ENCODE measurements at places on chromosomes 6 and 20.

DNA sequence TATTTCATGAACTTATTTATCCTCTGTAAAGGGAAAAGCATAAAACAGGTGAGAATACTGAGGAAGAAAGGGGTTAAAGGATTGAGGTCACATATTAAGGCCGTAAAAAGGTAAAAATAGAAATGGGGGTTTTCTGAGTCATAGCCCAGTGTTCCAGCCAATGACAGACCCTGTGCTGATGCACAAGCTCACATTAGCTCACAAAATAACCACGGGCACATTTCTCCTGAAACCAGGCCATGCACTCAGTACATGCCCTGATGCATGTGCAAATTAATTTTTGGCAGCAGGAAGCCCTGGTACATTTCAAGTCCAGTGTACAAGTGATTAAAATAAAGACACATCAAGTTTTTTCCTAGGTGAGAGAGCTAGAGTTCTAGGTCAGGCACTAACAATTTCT is 194.4 kb downstream of the TMEM200A start:
- DNase-seq: no peak

DNA sequence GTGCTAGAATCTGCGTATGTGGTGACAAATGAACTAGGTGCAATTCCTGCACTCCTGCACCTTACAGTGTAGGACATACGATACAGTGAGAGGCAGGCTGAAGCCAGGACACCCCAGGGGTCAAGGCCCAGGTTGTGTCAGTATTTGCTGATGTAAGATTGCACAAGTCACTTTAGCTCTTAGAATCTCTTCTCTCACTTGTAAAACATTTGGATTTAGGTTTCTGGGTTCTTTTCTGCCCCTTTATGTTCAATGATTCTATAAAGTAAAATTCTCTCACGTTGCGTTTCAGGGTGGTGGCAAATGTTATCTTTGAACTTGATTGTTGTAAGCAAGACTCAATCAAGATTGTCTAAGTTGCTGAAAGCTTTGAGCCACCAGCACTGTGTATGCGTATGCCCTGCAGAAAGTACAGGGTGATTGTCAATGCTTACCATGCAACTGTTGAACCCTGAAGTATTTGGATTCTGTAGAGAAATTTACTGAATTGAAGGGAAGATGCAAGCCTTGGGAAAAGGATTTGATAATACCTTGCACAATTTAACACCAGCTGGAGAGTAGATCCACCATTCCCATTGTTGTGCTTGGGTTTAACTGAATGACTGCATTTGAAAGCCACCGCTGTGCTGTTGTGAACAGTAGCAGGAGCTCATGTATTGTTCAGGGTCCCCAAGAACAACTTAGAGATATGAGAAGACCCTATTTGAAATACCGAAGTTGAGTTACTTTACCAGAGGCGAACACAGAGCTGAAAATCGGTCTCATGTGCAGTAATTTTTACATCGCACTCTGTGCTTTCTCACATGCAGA is 106.1 kb upstream of the CITED2 start:
- DNase-seq: no peak

GRCh38 chr6:41200901-41201763 is at the start of gene TREML2:
TREML2 (minus strand) TSS chr6:41201149; CDS start chr6:41201008, 141 bp downstream.
- DNase-seq: peak; percentile 82

GRCh38 chr20:36830791-36831691 is 44.9 kb upstream of the TLDC2 start:
- no peak for DNase-seq

- DNase-seq: peak; percentile 3
Observed at GRCh38 chr6:149164199-149164750, 153.2 kb upstream of the TAB2 start.

DNA sequence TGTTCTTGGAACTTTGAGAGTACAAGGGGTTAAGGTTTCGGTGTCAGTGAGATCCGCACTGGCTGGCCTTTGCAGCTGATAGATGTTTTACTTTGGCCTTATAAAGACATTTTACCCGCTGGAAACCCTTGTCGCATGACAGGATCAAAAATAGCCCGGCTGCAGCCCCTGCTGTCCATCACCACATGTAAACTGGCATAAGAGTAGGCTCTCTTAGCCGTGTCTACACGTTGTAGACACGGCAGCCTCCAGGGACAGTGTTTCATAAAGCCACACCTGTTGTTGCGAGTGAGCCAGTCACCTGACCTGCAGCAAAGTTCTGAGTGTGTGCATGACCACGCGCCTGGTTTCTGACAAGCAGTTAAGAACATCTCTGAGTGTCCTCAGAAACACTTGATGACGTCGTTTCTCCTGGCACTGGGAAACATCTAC is 8.5 kb downstream of the RBM24 start:
- no peak for DNase-seq

DNA sequence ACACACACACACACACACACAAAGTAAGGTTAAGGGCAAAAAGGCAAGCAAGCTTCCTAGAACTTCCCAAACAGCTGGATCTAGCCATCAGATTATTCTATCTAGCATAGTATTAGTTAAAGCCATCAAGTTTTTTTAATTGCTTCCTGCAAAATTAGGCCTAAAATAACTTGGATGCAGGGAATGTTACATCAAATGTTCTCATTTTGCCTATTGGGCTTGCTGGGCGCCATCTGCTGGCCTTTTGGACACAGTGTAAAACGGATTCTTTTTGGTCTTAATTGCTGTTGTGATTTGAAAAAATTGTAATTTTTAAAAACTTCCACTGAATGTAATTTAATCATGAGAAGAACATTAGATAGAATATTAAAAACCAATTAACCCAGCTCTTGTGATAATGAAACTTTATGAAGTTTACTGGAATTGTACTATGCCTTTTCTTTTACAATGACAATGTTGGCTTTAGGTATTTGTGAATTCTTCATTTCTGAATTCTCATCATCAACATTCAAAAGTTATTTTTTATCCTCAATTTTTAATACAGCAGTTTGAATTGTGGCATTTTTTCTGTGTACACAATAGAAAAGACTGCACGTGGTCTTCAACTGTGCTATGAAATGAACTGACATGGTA is 6.8 kb downstream of the MKKS start:
- peak; percentile 4 for DNase-seq

GRCh38 chr6:122214605-122215318 is 184.7 kb upstream of the HSF2 start:
- DNase-seq: no peak

DNA sequence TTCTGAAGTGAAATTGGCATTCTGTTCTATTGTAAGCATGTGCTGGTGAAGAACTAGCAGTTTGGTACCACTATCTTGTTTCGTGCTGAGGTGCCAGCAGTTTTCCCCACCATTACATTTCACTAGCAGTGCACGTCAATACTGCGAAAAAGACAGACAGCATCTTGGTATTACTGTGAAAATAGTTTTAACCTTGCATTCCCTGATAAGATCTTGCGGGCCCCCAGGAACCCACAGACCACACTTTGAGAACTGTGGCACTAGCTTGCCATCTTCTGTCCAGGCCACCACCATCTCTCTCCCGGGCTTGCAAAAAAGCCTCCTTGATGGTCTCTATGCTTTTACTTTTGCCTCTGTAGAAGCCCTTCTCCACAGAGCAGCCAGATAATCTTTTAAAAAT is 185.7 kb downstream of the BACH2 start:
- DNase-seq: no peak

DNA sequence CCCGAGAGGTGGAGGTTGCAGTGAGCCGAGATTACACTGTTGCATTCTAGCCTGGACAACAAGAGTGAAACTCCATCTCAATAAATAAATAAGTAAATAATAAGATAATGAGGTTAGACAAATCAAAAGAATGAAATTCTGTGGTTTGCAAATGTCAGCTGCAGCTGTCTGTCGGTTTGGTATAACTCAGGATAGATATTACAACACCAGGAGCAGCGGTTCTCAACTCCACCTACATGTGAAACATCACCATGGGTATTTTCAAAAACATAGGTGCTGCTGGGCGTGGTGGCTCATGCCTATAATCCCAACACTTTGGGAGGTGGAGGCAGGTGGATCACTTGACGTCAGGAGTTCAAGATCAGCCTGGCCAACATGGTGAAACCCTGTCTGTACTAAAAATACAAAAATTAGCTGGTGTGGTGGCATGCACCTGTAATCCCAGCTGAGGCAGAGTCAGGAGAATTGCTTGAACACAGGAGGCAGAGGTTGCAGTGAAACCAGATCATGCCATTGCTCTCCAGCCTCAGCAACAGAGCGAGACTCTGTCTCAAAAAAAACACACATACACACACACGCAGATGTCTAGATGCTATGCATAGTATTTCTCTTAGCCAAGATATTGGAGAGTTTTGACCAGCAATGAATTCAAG is 126.1 kb upstream of the LAMP5 start:
- DNase-seq: no peak

DNA sequence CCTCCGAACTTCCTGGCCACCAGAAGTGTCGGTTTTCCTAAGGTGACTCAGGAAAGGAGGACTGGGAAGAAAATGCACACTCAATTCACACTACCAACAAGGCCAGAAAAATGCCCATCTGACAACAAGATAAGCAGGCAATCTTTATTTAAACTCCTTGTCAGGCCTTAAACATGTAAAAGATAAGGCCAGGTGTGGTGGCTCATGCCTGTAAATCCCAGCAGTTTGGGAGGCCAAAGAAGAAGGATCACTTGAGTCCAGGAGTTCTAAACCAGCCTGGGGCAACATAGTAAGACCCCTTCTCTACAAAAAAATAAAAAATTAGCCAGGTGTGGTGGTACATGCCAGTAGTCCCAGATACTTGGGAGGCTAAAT is 7.6 kb upstream of the ID1 start:
- no peak for DNase-seq

DNA sequence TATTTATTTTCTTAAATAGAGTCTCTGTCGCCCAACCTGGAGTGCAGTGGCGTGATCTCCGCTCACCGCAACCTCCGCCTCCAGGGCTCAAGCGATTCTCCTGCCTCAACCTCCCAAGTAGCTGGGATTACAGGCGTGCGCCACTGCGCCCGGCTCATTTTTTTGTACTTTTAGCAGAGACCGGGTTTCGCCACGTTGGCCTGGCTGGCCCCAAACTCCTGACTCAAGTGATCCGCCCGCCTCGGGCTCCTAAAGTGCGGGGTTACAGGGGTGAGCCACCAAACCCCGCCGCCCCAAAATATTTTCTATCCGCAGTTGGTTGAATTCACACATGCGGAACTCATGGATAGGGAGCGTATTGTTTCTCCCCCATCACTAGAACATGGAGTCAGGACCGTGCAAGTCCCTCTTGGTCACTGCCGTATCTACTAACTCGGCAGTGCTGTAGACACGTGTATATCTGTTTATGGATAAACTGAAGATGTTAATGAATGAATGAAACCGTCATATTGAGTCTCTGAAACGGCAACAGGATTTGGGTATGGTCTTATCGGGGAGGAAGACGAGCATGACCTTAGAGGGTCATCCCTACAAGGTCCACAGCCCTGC is 904 bp downstream of the MKKS start:
- no peak for DNase-seq

- no peak for DNase-seq
Observed at GRCh38 chr6:2558098-2558680, 192.5 kb downstream of the MYLK4 start.

DNA sequence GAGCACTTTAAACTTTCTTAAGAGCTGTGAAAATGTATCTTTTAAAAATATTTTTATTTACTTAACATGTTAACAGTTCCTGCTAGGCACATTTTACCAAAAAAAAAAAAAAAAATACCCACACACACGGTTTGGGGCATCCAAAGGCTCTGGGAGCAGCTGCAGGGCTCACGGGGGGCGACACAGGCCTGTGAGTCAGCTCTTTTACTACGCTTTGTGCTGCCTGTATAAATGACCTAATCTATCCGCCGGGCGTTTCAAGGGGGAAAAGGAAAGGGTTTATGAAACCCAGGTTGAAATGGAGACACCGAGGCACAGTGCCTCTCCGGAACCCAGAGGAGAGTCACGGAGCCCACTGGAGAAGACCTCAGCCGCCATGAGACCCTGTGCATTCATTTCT is 40.4 kb downstream of the DLL1 start:
- DNase-seq: no peak

DNA sequence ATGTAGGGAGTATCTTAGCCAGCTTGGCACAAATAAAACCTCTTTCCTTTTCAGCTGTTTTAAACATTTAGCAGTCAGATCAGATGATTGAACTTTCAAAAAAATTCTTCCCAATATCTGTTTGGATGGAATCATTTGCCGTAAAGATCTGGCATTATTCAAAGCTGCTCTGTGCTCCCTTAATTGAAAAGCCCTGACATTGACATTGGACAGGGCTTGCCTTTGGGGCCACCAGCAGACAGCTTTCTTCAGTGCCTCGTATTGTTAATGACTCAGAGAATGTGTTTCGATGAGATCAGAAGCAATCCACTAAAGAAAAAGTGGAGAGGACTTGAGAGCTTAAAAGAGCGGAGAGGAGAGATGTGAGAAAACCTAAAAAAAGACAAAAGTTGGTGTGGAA is 343.5 kb downstream of the NRN1 start:
- DNase-seq: no peak

DNA sequence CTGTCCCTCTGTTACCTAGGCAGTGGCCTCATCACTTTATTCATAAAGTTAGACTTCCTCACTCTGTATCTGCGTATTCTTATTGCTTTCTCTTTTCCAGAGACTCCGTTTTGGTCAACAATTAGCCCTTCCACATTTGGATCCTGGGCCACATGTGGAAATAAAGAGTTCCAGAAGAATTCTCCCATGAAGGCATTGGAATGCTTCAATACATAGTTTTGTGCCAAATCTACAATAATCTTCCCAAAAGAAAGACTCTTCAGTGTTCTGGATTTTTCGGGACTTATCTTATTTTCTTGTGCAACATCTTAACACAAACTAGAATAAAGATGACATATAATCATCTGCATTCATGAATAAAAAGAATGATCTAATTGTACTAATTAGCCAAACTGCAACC is 187.7 kb upstream of the BMP2 start:
- no peak for DNase-seq

- DNase-seq: no peak
Observed at GRCh38 chr20:16451982-16452381, 121.3 kb downstream of the KIF16B start.

DNA sequence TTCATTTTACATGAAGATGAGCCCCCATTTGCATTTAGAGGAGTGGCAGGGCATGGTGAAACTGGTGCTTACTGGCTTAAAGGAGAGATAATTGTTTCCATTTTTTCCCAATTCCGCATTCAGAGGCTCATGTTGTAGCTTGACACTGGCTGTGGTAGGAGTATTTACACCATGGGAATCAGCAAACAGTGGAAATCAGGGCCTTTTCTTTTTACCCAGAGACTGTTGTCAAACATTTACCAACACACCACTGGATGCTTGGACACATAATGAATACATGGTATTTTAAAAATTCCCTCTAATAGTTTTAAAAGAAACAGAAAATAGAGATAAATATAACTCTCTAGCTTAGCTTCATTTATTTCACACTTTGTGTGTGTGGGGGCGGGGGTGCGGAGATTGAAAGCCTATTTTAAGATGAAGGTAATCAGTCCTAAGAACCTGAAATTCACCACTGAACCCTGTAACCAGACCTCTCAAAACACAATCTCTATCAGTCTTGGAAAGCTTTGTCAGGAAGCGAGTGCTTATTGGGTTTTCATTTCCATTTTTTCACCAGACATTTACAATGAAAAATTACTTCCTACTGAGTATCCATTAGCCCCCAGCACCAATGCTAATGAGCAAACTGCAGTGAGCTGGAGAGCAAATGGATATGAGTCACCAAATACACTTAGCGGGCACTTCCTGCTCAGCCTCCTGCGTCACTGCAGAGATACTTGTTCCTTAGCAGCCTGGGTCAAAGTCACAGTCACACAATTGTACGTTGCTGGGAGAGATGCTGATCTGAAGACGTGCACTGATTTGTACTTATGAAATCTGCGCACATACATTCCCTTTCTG is 532.0 kb downstream of the BCKDHB start:
- DNase-seq: peak; percentile 81

Data from MV-4-11 (cell line).